GM20000 (cell line): ENCODE measurements at places on chromosomes 7 and 10.
A peak's percentile ranks its signal among the peaks of the same experiment; 100 is the strongest.

- DNase-seq: no peak
These were observed 213.9 kb downstream of the MAD1L1 start for GRCh38 chr7:2018569-2019460.

GRCh38 chr10:35912615-35913569 lies 270.8 kb upstream of the FZD8 start:
- DNase-seq: no peak

DNA sequence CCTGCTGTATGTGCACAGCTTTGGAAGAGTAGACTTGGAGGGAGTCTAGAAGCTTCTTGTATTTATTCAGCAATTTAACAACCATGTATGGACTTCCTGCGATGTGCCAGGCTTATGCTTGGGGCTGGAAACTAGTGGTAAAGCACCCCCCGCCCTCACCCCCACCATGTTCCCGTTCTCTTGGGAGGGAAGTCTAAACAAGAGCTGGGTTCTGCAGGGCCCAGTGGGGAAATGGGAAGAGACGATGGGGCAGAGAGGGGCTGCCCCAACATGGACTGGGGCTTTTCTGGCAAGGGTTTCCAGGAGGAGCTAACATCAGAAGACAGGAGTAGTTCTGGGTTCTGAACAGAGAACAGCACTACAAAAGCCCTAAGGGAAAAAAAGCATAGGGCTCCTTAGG lies 8.0 kb downstream of the RASSF4 start:
- no peak for DNase-seq

- no peak for DNase-seq
These were observed 93.2 kb downstream of the UNCX start for GRCh38 chr7:1325646-1326510.

DNA sequence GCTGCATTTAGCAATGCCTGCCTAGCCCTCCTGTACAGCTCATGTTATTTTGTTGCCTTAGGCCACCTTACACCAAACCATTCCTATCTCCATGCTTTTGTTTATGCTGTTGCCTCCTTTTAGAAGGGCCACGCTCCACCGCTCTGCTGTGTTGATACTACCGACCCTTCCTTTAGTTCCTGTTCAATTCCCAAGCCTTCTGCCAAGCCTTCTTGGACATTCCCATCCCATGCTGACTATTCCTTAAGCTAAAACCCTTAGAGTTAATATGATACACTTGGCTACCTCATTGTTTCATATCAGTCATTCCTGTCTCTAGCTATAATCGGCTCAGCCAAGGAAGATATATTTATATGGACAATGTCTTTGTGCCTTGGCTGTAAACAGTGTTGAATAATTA lies 705.5 kb downstream of the LRMDA start:
- DNase-seq: no peak

GRCh38 chr10:130751106-130751840 lies 560.2 kb downstream of the TCERG1L start:
- DNase-seq: no peak

DNA sequence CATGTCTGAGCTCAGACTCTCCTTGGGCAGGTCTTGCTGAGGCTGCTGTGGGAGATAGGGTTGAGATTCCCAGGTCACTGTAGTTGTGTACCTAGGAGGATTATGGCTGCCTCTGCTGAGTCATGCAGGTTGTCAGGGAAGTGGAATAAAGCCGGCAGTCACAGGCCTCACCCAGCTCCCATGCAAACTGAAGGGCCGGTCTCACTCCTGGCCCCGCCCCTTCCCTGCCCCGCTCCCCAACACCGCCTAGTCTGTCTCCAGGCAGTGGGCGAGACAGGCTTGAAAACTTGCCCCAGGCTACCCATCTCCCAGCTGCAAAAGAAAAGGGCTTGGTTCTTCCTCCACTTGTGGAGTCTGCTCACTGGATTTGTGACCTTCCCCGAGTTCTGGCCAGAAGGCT lies 41.6 kb upstream of the SDHAF3 start:
- DNase-seq: no peak

DNA sequence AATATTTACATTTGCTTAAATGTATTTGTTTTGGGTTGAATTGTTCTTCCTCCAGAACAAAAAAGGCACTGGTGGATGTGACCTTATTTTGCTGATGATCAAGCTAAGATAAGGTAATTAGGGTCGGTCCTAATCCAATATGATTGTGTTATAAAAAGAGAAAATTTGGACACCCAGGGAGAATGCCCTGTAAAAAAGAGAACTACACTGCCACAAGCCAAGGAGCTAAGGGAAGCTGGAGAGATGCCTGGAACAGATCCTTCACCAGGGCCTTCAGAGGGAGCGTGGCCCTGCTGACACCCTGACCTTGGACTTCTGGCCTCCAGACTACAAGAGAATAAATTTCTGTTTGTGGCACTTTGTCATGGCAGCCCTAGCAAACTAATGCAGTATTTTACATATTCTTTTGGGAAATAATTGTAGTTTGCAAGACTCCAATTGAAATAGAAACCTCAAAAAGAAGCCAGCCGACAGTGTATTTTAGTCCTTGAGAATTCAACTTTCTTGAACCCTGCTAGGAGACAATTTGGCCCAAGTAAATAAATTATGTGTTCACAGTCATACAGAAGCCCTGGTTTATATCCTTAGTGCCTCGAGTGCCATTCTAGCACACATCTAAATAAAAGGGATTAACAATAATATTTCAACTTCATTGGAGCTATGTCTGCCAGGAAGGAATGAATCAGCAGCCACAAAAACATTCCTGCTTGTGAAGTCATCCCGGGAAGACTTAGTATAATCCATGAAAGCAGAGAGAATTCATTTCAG lies 164.6 kb downstream of the PKD1L1 start:
- no peak for DNase-seq

DNA sequence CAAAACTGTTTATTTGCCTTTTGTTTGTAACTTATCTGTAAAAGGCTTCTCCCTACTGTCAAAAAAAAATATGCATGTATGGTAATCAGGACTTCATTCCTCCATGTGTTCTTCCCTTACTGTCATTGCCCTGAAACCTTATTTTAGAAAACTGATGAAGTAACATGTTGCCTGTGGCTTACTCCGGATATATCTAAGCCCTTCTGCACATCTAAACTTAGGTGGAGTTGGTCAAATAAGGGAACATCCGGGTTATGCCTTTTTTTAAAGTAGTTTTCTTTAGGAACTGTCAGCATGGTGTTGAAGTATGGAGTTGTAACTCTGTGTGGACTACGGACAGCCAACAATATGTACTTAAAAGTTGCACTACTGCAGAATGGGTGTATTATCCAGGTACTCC lies 6.2 kb downstream of the SAR1A start:
- no peak for DNase-seq

- no peak for DNase-seq
These were observed 117.3 kb upstream of the CDK6 start for GRCh38 chr7:92953657-92954056.

GRCh38 chr10:132544744-132545658 lies 7.4 kb downstream of the INPP5A start:
- peak; percentile 54 for DNase-seq

GRCh38 chr7:84193747-84194146 lies 842 bp downstream of the SEMA3A start:
- no peak for DNase-seq

DNA sequence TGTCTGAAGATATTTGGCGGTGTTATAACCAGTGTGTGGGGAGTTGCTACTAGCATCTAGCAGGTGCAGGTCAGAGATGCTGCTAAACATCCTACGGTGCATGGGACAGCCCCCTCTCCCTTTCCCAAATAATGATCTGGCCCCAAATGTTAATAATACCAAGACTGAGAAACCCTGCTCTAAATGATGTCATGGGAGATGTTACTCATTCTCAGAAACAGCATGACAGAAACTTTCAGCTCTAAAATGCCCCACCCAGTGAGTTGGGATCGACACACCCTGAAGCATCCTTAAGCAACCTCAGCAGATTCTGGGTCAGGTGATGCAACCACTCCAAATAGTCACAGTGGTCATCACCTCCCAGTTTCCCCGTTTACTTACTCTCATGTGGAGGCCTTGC lies 108.8 kb upstream of the MPP7 start:
- peak; percentile 12 for DNase-seq

DNA sequence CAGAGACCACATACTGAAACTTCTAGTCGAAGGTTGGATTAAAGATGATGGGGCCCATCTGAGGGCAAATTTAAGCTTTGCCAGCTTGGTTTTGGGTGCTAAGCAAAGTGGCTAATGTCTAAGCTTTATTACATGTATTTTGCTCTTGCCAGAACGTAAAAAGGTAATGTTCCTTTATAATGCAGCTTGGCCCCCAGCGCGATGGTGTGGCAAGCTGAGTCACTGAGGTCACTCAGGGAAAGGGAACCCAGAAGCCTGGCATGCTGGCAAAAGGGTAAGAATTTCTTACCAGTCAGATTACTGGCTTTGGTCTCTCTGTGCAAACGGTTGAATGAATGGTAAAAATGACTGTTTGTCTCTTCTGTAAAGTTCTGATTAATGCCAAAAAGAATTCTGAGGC lies 158.3 kb upstream of the KCND2 start:
- DNase-seq: no peak

GRCh38 chr10:62541811-62542210 lies 167.6 kb downstream of the ZNF365 start:
- DNase-seq: no peak

DNA sequence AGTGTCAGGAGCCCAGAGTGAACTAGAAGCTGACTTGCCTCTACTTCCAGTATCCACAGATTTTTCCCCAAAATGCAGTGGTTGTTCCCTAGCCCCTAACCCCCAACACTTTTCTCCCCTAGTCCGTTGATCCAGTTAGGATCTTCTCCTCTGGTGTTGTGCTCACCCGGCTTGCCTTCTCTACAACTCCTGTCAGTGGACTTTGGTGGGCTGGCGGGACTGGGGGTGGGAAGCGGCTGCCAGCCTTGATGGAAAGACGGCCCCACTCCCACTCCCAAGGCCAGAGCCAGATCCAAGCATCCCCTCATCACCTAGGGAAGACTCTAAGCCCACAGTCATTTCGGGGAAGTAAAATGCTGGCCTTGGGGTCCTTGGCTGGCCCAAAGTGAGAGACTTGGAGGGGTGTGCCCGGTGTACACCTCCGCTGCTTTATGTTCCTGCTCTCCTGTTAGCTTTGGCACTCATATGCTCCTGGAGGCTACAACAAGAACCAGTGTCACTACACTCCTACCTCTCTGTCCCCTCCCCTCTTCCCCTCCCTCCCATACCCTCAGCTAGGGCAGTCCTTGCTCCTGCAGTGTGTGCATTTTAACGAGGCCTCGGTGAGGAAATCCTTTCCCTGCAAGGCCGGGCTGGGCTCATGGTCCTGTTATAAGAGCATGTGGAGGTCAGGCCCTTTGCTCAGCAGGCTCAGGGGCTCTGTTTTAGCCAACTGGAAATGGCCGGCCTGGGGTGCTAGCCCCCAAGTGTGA lies 930 bp upstream of the HOXA10 start:
- DNase-seq: no peak

DNA sequence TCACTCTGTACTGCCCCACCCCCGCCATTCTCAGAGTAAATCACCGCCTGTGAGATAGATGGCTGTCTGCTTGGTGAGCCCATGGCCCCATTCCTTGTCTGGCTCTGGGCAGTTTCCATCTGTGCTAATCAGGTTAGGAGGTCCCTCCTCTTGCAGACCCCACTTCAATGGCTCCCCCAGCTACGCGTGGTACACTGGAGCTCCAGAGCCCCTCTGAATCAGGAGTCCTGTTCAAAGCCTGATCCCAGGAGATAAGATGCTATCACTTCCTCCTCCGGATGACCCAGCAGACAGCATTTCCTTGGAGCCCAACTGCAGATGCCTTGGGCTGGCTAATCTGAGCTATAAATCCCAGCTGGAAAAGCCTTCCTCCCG lies 122.3 kb downstream of the SH3PXD2A start:
- DNase-seq: no peak

DNA sequence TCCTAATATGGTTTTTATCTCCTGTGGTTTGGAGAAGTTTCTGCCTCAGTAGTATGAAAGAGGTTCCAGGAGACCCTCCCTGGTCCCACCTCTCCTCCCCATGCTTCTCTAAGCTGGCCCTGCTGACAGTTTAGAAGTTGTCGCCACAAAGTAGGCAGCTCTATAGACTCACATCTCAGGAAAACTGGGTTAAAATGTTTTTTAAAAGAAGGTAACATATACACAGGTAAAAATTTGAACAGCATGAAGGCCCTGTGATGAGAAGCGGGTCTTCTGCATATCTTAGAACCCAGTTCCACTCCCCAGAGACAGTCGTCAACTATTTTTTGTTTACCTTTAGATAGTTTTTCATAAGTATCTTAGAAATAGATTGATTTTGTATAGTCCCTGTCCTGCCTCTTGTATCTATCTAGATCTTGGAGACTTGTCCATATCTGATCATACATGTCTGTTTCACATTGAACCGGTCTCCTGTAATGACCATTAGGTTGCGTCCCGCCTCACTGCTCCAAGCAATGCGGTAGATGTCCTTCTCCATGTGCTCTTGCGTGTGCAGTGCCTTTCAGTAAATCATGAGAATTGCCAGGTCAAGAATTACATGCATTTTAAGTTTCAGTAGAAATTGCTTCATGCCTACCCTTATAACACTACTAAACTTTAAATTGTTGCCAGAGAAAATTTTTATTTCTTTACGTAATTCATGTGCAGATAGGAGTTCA lies 2.2 kb downstream of the DUSP5 start:
- DNase-seq: no peak

DNA sequence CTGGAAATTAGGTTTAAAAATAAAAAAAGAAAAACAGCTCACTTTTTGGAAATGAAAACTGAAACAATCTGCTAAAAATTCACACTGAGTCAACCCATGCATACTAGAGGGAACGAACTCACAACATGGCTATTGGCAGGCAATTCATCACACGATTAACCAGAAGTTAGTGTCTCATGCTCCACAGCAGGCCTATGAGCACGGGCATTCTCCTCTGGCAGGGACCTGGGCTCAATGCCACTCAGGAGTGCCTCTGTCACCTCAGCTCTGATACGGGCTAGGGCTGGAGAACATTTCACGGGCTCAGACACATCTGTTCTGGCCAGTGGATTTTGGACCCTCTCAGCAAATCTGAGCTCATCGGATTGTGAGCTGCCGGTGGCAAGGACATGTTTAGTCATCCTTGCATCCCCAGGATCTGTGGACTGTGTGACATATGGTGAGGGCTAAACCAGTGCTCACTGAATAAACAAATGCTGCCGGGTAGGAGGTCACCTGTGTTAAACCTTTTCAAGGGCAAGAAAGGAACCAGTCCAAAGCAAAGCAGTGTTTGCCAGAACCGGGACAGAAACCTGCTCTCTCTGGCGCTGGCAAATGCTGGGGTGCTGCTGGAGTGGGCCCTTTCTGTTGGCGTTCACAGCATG lies 40.1 kb downstream of the POLR3A start:
- no peak for DNase-seq
